ENCODE measurements at places on chromosomes 2 and 18. TPM values are rescaled to one million over a fixed set of nuclear protein-coding genes. Genes with fewer than 3 reads are reported as not detected.

- no peak for DNase-seq
Observed at GRCh38 chr2:72949045-72949444, 31.7 kb downstream of the EMX1 start.

- no peak for DNase-seq
Observed at GRCh38 chr18:75157851-75158250, 51.1 kb downstream of the PTGR3 start.

GRCh38 chr2:112229348-112229747 lies 25.5 kb downstream of the ZC3H8 start:
- no peak for DNase-seq

Gene GAL3ST2
- total RNA-seq: 0.23 TPM

GRCh38 chr2:228673876-228674554 lies 492.5 kb upstream of the SPHKAP start:
- DNase-seq: no peak

DNA sequence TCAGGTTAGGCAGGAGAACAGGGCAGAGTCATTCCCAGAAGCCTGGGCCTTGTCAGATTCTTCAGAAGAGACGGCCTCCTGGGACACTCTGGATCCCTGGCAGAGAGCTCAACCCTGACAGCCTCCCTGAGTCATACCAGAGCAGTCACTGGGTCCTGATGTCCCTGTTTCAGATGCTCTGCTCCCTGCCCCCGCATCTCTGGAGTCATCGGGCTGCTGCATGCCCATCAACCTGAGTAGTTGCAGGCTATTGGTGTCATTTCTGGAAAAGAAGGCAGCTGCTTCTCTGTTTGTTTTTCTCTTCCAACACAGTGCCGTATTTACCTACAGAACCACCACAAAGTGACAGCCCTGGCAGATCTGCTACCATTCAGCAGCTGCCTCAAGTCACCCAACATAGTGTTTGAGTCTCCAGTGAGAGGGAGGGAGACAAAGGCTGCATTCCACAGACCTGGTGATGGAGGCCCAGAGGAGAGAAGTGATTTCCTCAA lies 145.1 kb downstream of the B3GNT2 start:
- DNase-seq: no peak

- no peak for DNase-seq
Observed at GRCh38 chr18:2179498-2180183, 391.7 kb downstream of the METTL4 start.

GRCh38 chr2:130319536-130319935 lies 23.2 kb upstream of the IMP4 start:
- no peak for DNase-seq

GRCh38 chr2:130911996-130912395 lies 75.3 kb downstream of the ARHGEF4 start:
- no peak for DNase-seq

DNA sequence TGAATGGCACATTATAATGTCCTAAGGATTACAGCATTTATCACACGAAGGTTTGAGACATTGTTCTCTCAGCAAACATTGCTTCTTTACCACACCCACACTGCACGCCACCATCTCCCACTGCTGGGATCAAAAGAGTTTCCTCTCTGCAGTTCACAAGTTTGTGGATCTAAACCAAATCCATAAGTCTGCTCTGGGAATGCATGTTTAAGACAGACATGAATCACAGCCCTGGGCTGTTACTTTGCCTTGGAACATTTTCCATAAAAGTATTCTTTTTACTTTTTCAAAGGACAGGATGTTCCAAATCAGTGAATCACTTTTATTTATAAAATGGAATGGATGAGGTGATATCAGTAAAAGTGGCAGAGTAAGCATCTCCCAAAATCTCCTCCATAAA lies 36.1 kb downstream of the STPG4 start:
- DNase-seq: no peak

GRCh38 chr18:7749008-7749405 lies 181.9 kb downstream of the PTPRM start:
- no peak for DNase-seq

- peak; percentile 41 for DNase-seq
Observed at GRCh38 chr2:233912691-233913423, 4.3 kb upstream of the TRPM8 start.

DNA sequence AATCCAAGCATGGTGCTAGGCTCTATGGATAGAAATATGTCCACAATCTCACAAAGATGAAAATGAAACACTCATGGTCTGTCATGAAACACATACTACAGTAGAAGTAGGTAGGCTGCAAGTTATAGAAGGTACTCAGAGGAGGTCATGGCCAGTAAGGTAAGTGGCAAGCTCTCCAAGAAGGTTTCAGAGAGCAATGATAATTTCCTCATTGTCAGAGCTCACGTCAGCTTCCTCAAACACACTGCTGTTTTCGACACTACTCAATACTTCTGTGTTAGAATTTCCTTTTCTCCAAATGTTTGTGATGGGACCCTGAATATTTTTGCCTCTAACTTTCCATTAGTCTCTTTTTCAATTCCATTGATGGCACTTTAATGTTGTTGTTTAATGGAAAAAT lies 25.5 kb downstream of the CCDC141 start:
- no peak for DNase-seq

DNA sequence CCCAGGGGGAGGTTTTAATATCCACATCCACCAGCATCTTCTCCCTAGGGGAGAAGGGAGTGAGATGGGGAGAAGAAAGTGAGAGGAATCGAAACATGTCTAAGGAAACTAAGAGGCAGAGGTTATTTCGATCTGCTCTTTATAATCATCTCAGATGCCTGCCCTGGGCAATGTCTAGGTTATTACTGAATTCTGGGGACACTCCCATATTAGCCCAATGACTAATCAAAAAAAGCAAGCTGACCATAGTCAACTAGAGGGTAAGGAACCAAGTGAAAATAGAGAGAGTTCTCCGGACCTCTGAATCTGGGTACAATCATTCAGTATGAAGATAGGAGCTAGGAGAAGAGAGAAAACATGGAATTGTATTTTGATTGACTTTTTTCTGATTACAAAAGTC lies 56.7 kb upstream of the EML4 start:
- no peak for DNase-seq

DNA sequence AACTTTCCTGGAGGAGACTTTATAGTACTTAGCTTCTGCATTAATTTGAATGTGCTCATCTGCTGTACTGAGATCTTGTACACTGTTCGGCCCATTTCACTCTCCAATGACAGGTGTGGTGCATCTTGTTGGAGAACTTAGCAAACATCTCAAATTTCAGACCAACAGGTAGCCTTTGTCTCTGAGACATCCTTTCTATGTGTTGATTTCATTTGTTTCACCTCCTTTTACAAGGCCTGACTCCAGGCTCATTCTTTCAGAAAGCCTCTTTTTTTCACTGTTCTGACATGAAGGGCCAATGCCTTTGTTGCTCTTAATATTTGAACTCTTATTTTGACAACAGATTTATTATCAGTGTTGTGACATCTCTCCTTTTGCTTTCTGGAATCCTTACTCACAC lies 271.8 kb upstream of the FANCL start:
- DNase-seq: no peak

DNA sequence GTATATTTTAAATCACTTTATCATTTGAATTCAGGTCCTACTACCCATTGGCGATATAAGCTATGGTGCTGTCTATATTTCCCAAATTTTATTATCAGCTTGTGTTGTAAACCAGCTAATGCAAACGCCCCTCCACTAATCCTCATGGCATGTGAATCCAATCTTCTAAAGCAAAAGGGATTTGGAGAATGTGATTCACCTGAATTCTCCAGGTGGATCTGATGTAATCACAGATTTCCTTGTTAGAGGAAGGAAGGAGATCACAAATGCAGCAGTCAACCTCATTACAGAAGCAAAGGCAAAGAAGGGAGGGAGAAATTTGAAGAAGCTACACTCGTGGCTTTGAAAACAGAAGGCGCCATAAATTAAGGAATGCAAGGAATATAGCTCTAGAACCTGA lies 431.1 kb upstream of the CDH19 start:
- no peak for DNase-seq

GRCh38 chr2:128384446-128384845 lies 65.8 kb upstream of the HS6ST1 start:
- DNase-seq: no peak

Gene ANKRD53
- total RNA-seq: not detected

DNA sequence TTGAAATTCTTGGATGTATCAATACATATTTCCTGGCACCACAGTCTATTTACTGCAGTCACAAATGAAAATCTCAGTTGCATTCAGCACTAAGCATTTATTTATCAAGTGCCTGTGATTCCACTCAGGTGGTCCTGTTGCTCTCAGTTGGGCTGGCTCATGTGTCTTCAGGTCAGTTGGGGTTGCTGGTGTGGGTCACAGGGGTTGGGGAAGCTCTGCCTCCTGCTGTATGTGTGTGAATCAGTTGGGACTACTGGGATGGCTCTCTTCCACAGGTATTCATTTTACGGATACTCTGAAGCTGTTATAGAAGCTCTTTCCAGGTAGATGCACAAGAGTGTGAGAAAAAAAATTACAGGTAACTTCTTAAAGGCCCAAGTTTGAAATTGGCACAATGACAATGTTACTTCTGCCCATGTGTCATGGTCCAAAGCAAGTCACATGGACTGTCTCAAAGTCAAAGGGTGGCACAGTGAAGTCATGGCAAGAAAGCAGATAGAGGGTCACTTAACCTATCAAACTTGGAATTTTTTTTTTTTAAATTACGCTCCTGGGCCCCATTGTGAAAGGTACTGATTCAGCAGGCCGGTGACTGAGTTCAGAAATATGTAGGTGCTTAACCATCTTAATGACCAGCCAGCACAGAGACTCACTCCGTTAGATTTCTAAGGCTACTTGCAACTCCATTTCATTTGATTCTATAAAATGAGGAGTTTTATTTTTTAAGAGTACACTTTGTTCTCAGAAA lies 249.2 kb upstream of the GCFC2 start:
- no peak for DNase-seq

- peak; percentile 65 for DNase-seq
Observed at GRCh38 chr18:46250084-46250811, 146.1 kb downstream of the HAUS1 start.

Gene PKDCC
- total RNA-seq: not detected

GRCh38 chr2:101106453-101107181 lies 44.6 kb downstream of the TBC1D8 start:
- DNase-seq: no peak

DNA sequence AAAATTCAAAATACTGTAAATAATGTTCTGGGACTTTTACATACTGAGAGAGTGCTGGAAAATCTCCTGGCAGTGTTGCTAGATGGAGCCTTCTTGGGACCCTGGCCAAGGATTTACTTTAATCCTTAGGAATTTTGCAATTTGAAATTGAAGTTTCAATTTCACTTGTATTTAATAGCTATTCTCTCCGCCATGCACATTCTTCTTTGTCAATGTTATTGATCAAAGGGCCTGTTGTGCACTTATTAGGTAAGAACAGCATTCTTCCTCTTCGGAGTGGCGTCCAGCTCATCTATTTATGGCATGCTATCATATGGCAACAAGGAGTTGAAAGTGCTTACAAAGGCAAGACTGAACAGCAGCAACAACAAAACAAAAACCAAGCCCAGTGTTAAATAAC lies 40.1 kb upstream of the SOS1 start:
- DNase-seq: no peak

Gene DAW1
- not detected for total RNA-seq

DNA sequence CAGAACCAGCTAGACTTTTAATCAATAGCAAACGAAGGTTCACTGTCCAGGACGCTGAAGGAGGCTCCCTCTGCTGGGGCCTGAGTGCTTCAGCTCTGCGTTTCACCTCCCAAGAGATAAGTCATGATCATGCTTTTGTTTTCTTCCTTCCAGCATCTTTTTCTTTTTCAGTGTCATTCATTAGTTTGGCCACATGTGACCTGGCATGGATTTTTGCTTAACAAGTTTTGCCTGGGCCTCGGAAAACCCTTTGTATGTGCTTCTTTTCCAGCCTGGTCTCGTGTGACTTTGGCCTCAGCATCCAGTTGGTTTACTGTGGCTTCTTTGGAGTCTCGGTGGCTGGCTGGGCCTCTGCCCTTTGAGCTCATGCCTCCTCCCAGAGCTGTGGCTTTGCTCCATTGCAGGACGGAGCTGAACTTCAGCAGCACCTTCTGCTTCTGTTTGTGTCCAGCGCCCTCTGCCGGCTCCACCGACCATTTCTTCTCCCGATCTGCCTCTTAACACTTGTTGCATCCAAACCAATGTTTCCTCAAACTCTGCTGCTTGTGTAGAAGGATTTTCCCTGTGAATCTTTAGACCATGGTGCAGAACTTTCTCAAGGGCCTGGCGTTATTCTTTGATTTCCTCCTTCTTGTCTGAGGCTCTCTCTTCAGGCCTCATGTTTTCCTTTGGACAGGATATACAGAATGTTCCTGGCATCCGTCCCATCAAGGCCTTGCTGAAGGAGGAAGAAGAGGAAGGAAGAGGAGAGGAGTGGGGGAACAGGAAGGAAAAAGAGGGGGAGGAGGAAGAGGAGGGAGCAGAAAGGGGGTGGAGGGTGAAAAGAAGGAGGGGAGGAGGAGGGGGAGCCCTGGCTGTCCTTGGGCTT lies 23.6 kb upstream of the HES6 start:
- peak; percentile 83 for DNase-seq

Gene GALR1
- not detected for total RNA-seq

Measured in activated CD4-positive, alpha-beta memory T cell treated with anti-CD3 and anti-CD28 coated beads, Interleukin-2, amount 10 ng/mL, durations not matched to agents 7 days and 5 days (primary cell).